ENCODE measurements at places on chromosomes 16 and 17.

GRCh38 chr16:12050361-12050760, 73.8 kb downstream of the SNX29 start:
- no peak for DNase-seq

GRCh38 chr16:24170407-24170806, 85.7 kb upstream of the CACNG3 start:
- DNase-seq: no peak

DNA sequence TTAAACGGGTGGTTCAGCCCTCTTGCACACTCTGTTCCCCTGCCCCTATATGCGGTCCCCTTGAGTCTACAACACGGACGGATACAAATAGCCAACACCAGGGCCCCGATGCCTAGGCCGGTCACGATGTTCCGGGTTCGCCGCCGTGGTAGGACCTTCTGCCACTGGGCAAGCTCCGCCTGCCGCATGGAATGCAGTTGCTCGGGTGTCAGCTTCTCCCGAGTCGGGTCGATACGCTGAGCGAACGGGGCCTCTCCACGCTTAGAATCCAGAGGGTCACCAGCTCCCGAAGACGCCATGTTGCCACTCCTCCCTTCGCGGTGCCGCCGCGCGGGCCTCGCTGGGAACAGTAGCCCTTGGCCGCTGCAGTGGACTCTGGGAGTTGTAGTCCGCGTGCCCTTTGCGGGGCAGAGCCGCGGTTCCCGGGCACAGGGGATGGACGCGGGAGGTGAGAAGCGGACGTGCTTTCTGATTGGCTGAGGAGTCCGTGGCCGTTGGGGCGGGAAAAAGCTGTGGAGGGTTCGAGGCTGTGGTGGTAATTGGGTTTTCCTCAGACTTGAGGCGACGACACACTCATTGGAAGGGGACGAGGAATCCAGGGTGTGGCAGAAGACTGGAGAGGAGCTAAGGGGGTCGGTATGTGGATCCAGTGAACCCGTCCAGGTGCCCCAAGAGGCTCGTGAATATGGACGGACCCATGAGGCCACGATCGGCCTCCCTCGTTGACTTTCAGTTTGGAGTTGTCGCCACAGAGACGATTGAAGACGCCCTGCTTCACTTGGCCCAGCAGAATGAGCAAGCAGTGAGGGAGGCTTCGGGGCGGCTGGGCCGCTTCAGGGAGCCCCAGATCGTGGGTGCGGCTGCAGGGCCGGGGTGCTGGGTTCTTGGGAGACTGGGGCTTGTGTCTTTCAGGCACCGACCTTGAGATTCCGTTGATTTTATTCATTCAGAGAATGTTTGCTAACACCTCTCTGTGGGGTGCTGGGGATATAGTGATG, at the start of the genes CNTD1 and COA3:
TSS of gene CNTD1 (plus strand) at position 479 of the 998 bp plus-strand sequence. CDS start at position 686, 207 bp downstream.
TSS of gene COA3 (minus strand) at position 322 of the 998 bp plus-strand sequence. CDS start at position 299, 23 bp downstream.
- peak; percentile 86 for DNase-seq

- no peak for DNase-seq
Measured at GRCh38 chr17:2947996-2948550, 115.3 kb downstream of the OR1D5 start.

DNA sequence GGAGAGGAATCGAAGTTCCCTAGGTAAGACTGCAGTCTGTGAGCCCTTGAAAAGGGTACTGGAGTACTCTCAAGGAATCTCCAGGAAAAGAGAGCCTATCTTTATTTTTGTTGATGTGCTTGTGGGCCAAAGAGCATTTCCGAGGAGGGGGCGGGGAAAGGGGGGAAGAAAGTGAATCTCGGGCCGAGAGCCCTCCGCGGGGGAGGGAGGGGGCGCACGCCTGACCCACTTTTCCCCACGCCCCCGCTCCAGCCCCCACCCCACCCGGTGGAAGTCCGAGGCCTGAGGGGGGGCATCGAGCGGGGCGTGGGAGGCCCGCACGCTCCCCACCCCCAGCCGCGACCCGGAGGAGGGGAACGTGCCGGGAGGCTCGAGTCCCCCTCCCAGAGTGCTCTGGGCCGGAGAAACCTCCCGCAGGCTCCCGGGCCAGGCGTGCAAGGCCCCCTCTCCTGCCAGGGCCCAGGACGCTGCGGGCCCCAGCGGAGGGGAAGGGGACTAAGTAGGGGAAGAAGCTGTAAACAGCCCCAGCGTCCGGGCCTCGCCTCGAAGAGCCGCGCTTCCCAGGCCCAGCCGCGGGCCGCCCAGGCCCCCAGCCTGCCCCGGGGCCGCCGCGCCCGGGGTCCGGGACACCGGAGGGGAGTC, 444 bp downstream of the HELZ start:
- peak; percentile 14 for DNase-seq

DNA sequence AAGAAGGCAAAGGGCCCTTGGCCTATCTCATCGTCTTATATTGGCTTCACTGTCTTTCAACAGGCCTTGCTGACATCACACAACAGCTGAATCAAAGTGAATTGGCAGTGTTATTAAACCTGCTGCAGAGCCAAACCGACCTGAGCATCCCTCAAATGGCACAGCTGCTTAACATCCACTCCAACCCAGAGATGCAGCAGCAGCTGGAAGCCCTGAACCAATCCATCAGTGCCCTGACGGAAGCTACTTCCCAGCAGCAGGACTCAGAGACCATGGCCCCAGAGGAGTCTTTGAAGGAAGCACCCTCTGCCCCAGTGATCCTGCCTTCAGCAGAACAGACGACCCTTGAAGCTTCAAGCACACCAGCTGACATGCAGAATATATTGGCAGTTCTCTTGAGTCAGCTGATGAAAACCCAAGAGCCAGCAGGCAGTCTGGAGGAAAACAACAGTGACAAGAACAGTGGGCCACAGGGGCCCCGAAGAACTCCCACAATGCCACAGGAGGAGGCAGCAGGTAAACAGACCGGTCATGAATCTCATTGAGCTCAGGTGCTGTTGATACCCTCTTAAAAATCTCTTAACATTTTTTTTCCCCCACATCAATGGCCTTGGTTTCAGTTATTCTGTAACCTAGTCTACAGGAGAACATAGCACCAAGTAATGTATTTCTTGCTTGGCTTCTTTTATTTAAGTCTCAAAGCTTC, 64.7 kb downstream of the CDK12 start:
- no peak for DNase-seq

DNA sequence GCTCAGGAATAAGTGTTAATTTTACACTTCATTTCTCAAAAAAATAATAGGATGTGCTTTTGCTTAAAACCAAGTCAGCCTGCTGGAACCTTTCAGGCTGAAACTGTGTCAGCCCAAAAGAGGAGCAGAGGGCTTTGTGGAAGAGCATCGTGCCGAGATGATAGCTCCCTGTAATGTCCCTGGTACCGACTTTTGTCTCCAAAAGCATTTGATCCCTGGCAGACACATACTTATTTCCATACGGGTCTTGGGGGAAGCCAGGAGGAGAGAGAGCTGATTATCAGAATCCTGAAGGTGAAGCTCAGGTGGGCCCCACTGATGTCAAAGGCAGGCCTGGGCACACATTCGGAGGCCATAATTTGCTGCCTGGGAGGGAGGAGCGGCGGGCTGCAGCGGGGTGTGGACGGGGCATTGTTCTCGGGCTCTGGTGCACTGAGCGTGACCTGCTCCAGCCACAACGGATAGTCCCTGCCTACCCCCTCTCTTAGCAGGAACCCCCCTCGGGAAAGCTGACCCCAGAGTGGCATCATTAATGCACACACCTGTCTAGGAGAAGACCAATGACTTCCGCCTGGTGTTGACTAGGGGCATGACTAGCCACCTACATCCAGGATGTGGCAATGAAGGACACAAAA, 155.9 kb downstream of the C16orf78 start:
- no peak for DNase-seq

- DNase-seq: no peak
Measured at GRCh38 chr16:71473891-71474290, 11.8 kb upstream of the ZNF23 start.

All from stimulated activated CD4-positive, alpha-beta T cell treated with anti-CD3 and anti-CD28 coated beads, Interleukin-1b, Interleukin-23, amount 100 ng/mL, for 48 hours (primary cell).